ENCODE measurements at places on chromosomes 2 and 18.

GRCh38 chr2:103161456-103162289, 399.8 kb downstream of the TMEM182 start:
- peak; percentile 2 for DNase-seq

DNA sequence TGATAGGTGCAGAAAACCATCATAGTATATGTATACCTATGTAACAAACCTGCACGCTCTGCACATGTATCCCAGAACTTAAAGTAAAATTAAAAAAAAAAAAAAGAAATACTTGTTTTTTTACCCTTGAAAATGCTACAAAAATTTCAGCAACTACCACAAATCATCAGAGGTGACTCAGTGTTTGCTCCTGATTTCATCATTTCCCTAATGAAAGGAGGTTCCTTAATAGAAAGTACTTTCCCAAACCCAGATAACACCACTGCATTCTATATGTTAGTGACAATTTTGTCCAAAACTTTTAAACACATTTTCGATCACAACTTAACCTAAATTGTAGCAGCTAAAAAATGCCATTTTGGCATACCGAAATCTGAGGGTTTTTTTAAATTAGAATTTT, 163.3 kb downstream of the SLC39A10 start:
- DNase-seq: peak; percentile 8

DNA sequence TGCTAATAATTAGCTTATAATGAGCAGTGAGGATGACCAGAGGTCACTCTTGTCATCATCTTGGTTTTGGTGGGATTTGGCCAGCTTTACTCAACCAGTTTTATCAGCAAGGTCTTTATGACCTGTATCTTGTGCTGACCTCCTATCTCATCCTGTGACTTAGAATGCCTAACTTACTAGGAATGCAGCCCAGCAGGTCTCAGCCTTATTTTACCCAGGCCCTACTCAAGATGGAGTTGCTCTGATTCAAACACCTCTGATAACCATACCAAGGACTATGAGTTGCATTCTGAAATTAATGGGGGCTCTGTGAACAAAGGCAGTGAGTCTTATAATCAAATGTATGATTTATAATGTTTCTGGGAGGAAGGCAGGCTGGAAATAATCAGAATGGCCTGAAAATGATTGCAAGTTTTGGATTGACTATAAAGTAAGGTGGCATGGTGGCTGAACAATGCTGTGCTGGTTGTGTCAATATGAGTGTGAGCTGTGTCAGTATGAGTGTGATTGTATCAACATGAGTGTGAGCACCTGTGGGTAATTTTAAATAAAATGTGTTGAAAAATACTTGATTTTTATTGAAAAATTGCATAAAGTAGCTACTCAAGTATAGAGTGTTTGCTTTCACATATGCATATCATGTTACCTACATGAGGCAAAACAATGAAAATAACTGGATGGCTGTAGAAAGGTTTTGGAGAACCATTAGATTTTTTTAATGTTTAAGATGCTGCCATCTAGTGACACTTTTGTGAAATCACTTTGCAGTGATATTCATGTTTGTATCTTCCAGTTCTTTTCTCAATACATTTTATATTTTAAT, 103.0 kb downstream of the KYNU start:
- DNase-seq: no peak

DNA sequence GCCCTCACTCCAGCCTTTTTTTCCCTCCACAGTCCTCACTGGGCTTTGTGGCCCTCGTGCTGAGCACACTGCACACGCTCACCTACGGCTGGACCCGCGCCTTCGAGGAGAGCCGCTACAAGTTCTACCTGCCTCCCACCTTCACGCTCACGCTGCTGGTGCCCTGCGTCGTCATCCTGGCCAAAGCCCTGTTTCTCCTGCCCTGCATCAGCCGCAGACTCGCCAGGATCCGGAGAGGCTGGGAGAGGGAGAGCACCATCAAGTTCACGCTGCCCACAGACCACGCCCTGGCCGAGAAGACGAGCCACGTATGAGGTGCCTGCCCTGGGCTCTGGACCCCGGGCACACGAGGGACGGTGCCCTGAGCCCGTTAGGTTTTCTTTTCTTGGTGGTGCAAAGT, 39.4 kb downstream of the STEAP3 start:
- no peak for DNase-seq

DNA sequence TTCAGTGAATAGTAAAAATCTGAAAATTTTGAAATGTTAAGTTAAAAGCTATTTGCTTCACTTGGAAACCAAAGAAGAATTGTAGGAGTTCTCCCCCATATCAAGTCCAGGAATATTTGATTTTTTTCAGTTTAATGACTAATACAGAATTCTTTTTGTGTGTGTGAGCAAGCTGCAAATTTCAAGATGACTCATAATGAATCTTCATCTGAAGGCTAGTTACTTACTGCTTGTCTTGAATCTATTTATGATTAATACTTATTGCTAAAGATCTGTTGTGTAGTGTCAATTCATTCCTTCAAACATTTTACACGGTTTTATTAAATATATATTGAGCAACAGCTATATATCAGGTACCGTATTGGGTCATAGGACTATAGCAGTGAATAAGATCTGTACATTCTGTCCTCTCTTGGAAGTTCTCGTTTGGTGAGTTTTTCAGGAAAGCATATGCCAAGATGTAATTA, 47.8 kb upstream of the CAVIN2 start:
- peak; percentile 69 for DNase-seq

DNA sequence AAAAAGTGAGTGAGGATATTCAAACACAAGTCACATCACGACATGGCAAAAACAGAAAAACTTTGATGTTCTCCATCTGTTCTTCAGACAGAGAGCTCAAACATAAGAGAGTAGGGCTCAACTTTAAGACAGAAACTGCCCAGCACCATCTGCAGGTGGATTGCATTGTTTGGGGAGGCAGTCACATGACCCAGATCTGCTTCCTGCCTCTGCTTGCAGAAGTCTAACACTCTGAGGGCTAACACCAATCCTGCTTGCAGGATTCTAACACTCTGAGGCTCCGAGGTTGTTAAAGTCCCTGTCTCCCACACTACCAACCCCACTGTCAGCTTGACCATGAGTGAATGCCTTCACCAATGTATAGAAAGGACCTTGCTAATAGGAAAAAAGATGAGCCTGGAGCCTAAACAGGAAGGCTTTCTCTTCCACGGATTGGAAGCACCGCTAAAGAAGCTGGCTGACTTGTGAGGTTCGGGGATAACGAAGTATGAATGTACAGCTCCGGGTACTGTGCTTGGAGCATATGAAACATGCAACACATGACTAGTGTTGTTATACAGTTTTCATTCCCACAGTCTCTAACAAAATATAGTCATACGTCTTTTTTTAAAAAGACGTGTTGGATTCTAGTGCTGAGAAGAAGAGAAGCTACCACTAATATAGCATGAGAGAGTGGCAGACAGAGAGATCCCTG, 176.6 kb upstream of the CREB1 start:
- no peak for DNase-seq

DNA sequence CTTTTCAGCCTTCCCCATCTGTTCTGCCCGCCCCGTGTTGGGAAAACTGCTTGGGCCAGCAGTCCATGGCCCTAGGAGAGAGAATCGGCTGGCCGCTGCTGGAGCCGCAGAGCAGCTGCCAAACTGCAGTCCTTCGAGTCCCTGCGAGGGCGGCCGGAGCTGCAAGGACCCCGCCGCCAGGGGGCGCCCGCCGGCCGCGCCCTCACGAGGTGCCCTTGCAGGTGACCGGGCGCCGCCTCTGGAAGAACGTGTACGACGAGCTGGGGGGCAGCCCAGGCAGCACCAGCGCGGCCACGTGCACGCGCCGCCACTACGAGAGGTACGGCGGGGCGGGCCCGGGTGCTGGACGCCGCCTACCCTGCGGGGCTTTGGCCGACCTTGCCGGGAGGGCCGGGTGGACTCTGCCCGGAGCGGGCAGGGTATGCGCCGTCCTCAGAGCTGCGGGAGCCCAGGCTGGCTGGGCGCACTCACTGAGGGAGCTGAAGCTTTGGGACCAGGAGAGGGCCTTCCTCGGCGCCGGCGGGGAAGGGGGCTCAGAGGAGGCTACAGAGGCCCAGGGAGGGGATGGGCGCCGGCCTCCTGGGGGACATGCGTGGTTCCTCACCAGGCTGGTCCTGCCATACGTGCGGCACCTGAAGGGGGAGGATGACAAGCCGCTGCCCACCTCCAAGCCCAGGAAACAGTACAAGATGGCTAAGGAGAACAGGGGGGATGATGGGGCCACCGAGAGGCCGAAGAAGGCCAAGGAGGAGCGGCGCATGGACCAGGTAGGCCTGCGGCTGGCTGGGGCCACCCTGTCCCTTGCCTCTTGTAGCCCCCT, 13.6 kb downstream of the ARID5A start:
- no peak for DNase-seq

- no peak for DNase-seq
These were observed 15.7 kb downstream of the C1QL2 start for GRCh38 chr2:119142824-119143223.

DNA sequence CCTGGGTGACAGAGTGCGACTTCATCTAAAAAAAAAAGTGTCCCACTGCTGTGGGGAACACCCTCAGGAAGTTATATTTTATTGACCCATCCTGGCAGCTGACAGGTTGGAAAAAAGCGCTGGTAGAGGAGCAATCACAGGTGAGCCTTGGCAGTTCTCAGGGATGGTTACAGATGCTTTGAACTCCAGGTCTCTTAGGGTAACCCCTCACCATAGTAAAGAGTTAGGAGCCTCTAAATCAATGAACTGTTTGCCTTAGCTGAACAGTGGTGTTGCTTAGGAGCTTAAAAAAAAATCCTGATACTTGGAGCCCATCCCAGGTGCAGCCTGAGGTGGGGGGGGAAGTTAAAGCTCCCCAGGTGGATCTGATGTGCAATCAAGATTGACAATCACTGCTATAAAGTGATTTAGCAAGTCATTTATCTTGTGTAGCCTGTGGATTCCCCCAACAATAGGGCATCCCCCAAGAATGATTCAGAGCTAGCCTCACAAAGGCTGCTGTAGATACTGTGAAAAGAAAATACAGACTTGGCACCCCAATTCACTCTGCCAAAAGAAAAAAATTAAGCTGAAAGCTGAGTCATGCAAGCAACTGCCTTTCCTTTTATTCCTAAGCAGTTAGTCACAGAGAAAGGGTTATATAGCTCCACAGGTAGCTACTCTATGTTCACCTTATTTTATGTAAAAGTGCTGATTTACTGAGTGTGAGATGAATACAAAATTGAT, 14.8 kb downstream of the SLC16A14 start:
- peak; percentile 33 for DNase-seq

DNA sequence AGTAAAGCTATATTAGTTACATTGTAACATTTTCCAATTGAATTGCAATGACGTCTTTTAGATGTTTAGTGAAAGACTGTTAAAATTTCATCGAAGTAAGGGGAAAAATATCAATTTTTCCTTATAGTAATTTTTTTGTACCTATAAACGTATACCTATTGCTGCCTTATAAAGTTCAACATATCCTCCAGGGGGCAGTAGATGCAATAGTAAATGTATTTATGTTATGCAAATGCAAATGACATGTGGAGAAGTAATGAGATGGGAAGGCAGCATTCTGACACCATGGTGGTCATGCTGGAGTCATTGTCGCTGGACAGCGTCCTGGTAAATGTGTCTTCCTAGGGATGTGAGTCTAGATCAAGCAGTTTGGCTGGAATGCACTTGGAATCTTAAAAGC, 38.7 kb downstream of the MSTN start:
- DNase-seq: no peak

GRCh38 chr2:188973641-188974040, 532 bp upstream of the COL3A1 start:
- DNase-seq: no peak

DNA sequence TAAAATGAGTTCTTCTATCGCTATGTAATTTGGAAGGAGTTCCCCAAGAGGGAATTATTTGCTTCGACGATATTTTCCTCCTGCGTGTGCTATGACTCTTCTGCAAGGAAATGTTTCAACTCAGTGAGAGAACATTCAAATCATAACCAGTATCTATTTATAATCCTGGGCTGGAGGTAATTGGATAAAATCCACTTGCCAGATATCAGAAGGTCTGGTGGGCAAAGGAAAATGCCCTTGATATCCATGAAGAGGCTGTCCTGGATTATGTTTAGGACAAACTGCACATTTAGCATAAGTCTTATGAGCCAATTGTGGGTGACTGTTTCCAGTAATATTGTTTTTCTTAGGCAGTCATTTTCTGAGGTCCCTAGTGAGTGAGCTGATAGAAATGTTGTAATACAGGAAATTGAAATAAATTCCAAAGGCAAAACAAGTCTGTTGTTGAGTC, 17.7 kb downstream of the RPIA start:
- no peak for DNase-seq

DNA sequence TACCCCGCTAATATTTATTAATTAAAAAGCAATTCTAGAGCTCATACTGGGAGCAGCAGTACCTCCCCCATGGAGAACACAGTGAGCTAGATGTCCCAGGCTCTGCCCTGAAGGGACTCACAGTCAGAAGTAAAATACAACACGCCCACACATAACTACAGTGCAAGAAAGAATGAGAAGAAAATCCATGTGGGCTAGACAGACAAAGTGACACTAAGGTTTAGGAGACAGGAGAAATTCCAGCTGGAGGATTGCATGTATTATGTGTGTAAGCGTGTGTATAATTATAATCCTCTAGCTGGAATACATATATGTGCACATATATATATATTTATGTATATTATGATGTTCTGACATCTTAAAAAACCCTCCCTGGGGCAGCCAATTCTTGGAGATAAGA, 15.7 kb downstream of the SOWAHC start:
- DNase-seq: no peak

DNA sequence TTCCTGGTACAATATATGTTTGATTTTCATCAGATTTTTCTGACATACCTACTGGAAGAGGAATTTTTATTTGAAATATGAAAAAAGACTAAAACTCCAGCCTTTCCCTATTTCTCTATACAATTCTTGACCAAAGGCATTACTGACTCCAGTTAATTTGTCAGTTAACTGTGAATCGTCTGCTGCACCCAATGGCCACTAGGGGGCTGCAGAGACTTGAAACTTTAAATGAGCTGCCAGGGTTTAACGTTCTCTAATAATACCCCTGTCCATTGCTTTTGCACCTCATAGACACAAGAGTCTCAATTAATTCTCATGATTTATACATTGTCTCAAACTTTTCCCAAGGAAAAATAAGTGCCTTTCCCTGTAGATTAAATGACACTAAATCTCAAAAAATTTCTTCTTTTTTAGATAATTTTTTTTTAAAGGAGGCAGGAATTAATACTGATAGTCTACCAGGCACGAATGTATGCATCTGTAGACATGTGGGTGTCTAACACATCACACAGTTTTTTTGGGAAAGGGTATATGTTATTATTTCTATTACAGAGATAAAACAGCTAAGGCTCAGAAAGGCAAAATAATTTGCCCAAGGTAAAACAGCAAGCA, 1.8 kb upstream of the ALK start:
- DNase-seq: peak; percentile 12

DNA sequence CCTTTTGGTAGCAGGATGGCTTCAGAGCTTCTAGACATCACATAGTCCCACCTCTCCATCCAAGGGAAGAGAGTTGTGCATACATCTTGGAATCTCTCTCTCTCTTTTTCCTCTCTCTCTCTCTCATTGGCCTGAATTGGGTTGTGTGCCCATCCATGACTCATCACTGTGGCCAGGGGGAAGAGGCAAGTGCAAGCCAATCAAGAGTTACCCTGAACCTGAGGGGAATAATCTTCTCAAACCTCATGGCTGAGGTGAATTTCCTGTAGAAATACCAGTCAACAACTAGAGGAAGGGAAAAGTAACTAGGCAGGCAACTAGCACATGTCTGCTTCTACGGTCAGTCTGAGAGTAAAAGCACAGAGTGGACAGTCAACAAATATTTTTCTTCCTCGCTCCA, 7.3 kb upstream of the CHN1 start:
- no peak for DNase-seq

GRCh38 chr2:197803033-197803444, 1.4 kb upstream of the PLCL1 start:
- DNase-seq: no peak

All from GM04503 (cell line).